ENCODE measurements at places on chromosomes 2 and 18.

- no peak for DNase-seq
- no peaks in the 10 kb centered on the region for H3K27me3 ChIP-seq
- H3K27ac ChIP-seq = no peak overlapping the region
Measured at GRCh38 chr18:70314151-70314782, 25.4 kb downstream of the SOCS6 start.

DNA sequence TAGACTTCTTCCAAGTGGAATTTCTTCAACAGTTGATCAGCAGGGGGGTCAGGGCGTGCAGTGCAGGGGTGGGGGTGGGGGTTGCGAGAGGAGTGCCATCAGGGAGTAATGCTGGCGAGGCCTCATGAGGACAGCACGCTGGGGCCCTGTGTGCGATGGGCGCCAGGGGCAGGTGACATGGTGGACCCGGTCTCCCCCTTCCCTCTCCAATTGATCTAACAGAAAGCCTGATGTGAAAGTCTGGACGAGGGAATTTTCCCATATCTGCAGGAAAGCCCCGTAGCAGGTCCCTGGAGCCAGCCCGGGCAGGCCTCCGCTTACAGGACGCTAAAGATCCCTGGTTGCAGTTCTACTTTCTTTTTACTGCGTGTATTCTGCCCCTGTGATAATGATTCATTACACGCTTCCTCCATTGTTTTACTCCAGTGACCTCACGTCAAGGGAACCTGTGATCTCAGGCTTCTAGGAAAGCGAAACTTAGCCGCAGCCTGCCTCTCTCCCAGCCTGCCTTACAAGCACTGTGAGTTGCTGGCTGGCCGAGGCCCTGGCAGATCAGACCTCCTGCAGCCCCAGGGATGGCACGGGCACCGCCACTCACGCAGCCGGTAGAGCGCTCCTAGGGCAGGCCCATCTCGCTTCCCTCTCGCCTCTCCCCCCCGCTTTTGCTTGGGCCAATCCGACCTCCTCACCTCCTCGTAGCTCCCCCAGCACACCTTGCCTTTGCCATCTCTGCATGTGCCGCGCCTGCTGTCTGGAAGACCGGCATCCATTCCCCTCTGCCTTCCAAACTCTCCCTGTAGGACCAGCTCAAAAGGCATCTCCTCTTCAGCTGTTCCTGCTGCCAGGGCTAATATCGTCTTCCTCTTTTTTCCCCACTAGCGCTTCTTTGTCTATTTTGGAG is 19.2 kb downstream of the NEURL3 start:
- H3K27ac ChIP-seq = peak overlapping the region; percentile 28
- no peaks in the 10 kb centered on the region for H3K27me3 ChIP-seq
- no peaks in the 10 kb centered on the region for H3K4me1 ChIP-seq
- no peaks in the 10 kb centered on the region for H3K36me3 ChIP-seq
- H3K4me3 ChIP-seq = peak overlapping the region; percentile 16

DNA sequence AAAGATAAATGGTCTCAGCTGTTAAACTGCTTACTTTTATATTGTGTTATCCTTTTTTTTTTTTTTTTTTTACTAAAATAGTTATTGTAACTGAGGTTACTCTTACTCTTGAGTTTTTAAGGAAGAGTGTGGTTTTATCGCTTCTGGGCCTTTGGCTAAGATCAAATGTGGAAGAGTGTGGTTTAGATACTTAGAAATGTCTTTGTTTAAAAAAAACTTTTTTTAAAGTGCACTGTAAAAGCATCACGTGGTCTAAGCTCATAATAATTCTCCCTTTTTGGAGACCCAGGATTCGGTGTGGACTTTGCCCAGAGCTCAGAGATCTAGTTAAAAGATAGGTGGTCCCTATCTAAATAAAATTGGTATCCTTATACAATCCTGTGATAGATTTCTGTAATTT is 11.9 kb upstream of the OXER1 start:
- no peak for DNase-seq
- no peak overlapping the region for H3K27ac ChIP-seq
- no peaks in the 10 kb centered on the region for H3K27me3 ChIP-seq

DNA sequence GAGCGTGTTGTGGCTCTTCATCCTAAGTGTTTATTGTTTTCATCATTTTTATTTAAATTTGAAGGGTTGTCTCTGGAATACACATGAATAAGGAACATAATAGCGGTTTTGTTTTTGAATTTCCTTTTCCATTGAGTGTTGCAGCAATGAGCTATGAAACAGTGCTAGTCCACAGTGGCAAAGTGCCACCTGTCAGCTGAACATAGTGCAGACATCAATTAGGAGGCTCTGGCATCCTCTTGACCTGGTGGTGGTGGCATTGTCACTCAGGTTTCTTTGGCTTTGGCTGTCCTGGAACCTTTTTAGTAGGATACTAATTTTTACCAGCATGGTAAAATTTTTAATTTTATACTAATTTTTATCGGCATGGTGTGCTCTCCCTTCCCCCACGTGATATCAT is 63.2 kb downstream of the UGGT1 start:
- no peaks in the 10 kb centered on the region for H3K4me1 ChIP-seq
- H3K27ac ChIP-seq = no peak overlapping the region
- no peak for DNase-seq
- H3K27me3 ChIP-seq = no peaks in the 10 kb centered on the region
- H3K36me3 ChIP-seq = peaks cover 8% of the 10 kb centered on the region

DNA sequence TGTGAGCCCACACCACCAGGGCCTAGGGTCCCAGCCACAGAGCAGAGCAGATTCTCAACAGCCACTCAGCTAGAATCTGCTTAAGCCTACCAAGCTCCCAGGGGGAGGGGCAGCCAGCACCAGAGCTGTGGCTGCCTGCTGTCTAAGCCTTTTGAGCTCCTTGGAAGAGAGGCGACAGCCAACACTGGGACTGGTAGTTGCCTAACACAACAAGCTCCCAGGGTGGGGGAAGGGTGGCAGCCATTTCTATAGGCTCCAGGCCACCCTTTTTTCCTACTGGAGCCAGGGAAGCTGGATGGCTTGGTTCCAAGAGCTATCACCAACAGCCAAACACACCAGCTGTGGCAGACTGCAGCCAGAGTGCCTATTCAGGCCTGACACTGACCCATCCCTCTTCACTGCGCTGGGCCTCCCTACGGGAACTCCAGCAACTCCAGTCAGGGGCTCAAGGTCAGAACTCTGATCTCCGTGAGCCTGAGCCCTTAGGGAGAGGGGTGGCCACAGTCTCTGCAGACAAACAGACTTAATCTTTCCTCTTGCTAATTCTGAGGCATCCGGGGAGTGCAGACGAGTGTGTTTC is 1824.3 kb upstream of the CELF4 start:
- no peak overlapping the region for H3K27ac ChIP-seq
- no peak overlapping the region for H3K4me3 ChIP-seq
- H3K36me3 ChIP-seq = no peaks in the 10 kb centered on the region
- no peaks in the 10 kb centered on the region for H3K4me1 ChIP-seq
- DNase-seq = no peak

DNA sequence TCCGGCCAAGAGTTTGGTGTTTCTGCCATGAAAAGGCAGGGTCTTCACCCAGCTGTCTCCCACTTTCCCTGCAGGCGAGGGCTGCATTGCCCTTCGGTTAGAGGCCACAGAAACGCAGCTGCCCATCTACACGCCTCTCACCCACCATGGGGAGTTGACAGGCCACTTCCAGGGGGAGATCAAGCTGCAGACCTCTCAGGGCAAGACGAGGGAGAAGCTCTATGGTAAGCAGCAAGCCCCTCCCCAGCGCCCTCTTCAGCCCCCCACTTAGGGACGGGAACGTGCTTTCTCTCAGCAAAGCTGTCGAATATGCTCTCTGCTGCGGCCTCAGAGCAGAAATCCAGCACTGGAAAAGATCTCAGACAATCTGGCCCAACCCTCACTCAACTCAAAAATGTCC is 57.7 kb upstream of the ATG16L1 start:
- DNase-seq = no peak
- H3K36me3 ChIP-seq = no peaks in the 10 kb centered on the region
- H3K4me3 ChIP-seq = no peak overlapping the region
- no peaks in the 10 kb centered on the region for H3K4me1 ChIP-seq
- H3K27ac ChIP-seq = no peak overlapping the region
- no peaks in the 10 kb centered on the region for H3K27me3 ChIP-seq

- H3K27ac ChIP-seq = no peak overlapping the region
- no peaks in the 10 kb centered on the region for H3K4me1 ChIP-seq
- no peaks in the 10 kb centered on the region for H3K36me3 ChIP-seq
- no peak for DNase-seq
- H3K27me3 ChIP-seq = no peaks in the 10 kb centered on the region
Measured at GRCh38 chr18:24000613-24001490, 13.7 kb upstream of the TTC39C start.

GRCh38 chr2:12097859-12098258 is 351.4 kb downstream of the LPIN1 start:
- H3K27me3 ChIP-seq = peaks cover 1% of the 10 kb centered on the region
- no peak overlapping the region for H3K4me3 ChIP-seq
- DNase-seq = no peak
- H3K36me3 ChIP-seq = no peaks in the 10 kb centered on the region

DNA sequence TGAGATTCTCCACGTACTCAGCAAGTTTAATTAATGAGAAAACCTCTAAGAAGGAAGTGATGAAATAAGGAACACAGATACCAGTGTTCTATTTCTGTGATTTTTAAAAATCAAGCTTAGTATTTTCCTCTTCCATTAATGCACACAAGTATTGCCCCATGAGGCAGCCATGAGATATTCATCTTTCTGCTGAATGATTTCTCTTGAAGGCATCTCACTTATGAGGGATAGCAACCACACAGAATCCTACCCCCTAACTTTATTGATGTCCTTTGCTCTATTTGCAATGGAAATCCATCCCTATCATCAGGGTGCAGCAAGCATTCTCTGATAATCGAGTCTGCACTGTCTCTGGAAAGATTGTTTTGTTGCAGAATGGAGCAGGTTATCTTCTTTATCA is 244.1 kb upstream of the NRP2 start:
- H3K27me3 ChIP-seq = no peaks in the 10 kb centered on the region
- DNase-seq = no peak
- H3K27ac ChIP-seq = no peak overlapping the region
- no peaks in the 10 kb centered on the region for H3K36me3 ChIP-seq
- H3K4me3 ChIP-seq = no peak overlapping the region

DNA sequence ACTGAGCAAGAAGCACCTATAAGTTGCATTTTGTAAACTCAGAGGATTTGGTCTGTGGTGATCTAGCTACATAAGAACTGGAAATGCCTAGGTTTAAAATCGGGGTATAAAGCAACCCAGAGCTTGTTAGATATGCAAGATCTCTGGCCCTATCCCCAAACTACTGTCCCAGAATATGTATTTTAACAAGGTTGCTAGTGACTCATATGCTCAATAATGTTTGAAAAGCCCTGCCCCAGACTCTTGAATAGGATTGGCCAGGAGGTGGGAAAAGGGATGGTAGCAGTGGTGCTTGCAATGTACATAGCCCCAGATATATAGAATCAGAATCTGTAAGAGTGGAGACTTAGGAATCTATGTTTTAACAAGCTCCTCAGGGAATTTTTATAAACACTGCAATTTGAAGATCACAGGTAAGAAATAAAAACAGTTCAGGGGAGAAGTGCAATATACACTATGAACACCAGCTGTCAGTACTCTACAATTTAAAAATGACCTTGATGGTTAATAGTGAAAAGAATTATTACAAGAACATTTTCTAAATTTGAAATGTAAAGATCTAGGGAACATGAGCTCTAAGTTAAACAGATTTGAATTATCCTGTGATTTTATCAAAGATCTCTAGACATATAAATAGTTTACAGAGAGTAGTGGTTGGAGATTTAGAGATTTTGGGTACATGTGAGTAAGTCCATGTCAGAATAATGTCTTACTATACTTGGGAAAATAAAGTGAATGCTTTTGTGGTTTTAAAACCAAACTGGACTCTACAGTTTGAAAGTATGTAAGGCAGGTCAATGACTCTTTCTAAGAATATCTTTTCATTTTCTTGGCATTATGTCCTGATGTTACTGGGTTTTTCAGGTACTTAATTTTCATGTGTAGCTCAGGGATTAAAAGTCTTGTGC is 7.7 kb upstream of the MMADHC start:
- no peaks in the 10 kb centered on the region for H3K4me1 ChIP-seq
- no peak overlapping the region for H3K27ac ChIP-seq
- DNase-seq = no peak
- H3K36me3 ChIP-seq = no peaks in the 10 kb centered on the region
- H3K4me3 ChIP-seq = no peak overlapping the region
- H3K27me3 ChIP-seq = no peaks in the 10 kb centered on the region

DNA sequence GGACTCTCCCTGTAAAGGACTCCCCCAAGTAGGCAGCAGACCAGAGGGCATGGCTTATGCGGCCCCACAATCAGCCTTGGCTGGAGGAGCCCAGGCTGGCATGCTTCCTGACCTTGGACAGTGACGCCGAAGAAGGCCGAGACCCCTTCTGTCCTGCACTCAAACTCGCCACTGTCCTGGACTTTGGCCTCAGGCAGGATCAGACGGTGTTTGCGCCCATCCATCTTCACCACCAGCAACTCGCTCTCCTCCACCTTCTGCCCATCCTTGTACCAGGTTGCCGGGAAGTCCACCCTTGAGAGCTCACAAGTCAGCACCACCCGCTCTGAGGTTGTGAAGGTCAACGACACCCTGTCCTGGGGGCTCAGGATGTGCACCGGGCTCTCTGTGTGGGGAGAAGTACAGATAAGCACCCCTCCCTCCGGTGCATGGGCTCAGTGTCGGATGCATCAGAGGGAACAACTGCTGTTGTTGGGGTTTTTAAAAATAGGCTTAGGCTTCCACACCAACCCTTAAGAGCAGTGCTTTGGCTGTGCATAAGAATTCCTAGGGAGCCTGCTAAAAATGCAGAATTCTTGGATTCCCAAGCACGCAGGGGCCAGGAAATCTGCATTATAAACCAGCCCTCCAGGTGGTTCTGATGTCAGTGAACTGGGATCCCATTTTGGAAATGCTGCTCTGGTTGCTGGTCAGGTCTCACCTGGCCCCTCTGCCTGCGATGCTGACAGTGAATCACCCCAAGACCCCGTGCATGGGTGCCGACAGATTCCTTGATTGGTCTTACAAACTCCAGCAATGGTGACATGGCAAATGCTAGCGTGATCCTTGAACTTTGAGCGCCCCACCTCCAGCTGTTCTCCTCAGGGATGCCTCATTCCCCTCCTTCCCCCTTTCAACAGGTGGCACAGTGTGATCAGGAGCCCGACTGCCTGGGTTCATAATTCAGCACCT is 5.9 kb downstream of the OBSL1 start:
- DNase-seq = no peak
- no peak overlapping the region for H3K27ac ChIP-seq
- no peaks in the 10 kb centered on the region for H3K36me3 ChIP-seq
- H3K4me1 ChIP-seq = no peaks in the 10 kb centered on the region

- no peaks in the 10 kb centered on the region for H3K27me3 ChIP-seq
- no peaks in the 10 kb centered on the region for H3K4me1 ChIP-seq
- H3K36me3 ChIP-seq = no peaks in the 10 kb centered on the region
- no peak overlapping the region for H3K4me3 ChIP-seq
Measured at GRCh38 chr18:61677435-61677970, 215.3 kb downstream of the RNF152 start.

All from aorta (tissue), 5 donors.